CD14-positive monocyte (primary cell): ENCODE measurements at places on chromosomes 16 and 17. TPM values are rescaled to one million over a fixed set of nuclear protein-coding genes. Genes with fewer than 3 reads are reported as not detected.

DNA sequence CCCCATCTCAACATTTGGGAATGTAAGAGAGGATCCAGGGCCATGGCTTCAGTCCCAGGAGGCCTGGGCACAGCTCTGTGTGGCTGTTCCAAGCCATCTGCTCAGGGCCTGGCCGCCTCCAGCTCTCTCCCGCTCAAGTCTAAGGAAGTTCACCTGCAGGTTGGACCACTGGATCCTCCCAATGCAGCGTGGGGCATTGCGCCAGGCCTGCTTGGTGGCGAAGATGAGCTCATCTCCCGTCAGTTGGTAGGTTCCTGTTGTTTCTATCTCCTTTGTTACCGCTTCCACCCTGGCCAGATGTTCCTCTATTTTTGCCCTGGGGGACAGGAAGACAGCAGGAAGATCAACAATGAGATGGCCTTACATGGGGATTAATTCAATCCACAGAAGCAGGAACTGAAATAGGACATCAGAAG lies 17.5 kb downstream of the NOS2 start:
- peak; percentile 13 for DNase-seq
- peaks cover 14% of the 10 kb centered on the region for H3K4me1 ChIP-seq
- no peak overlapping the region for H3K27ac ChIP-seq

DNA sequence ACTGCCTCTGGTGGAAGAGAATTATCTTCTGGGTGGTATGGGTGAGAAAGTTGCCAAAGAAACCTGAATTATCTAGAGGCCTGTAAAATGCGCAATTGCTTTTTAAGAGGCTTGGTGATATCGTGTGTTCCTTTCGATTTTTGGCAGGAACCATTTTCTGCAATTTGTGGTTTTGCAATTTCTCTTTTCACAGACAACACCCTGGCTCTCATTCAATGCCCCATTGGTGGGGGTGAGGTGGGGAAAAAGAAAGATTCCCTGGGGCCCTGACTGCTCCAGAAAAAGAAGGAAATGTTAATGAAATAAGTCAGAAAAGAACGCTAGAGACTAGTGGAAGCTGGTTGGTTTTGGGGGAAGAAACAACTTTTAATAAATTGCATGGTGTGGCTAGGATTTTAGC lies 77.4 kb downstream of the ANKFN1 start:
- no peak overlapping the region for H3K27ac ChIP-seq
- peaks cover 7% of the 10 kb centered on the region for H3K4me1 ChIP-seq
- H3K36me3 ChIP-seq = no peaks in the 10 kb centered on the region
- no peaks in the 10 kb centered on the region for H3K27me3 ChIP-seq
- peak overlapping the region; percentile 19 for H3K4me3 ChIP-seq

DNA sequence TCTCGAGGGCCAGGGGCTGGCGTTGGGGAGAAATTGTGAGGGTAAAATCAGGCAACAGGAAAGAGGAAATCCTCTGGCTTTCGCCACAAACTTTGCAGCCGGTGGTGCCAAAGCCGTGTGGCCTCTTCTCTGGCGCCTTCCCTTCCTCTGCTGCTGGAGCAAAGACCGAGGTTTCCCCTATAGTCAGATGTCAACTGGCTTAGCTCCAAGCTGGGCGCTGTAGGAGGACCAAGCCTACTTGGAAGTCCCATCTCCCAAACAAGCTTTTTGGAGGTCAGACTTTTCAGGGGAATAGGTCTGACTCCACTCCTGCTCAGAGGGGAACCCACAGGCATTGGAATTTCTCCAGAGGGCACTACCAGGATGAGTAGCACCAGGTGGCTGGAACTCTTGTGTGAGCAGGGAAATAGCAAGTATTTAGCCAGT lies 5.0 kb downstream of the IGFBP4 start:
- H3K4me1 ChIP-seq = peaks cover 27% of the 10 kb centered on the region
- H3K27ac ChIP-seq = no peak overlapping the region
- no peak for DNase-seq
- no peaks in the 10 kb centered on the region for H3K27me3 ChIP-seq
- no peaks in the 10 kb centered on the region for H3K36me3 ChIP-seq
- H3K4me3 ChIP-seq = no peak overlapping the region

DNA sequence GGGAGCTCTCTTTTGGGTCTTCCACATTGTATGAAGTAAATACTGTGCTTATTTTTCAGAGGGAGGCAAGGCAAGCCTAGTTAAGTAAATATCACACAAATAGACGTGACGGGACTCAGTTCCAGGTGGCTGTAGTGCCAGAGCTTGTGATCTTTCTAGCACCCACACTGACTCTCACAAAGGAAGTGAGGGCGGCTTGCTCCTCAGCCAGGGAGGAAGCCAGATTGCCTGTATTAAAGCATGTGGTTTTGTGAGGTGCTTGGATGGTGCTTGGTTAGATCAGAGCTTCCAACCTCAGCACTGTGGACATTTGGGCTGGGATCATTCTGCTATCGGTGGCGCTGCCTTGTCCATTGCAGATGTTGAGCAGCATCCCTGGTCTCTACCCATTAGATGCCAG lies 80.1 kb downstream of the VAT1L start:
- DNase-seq = no peak
- no peaks in the 10 kb centered on the region for H3K27me3 ChIP-seq
- no peak overlapping the region for H3K4me3 ChIP-seq
- no peak overlapping the region for H3K27ac ChIP-seq
- no peaks in the 10 kb centered on the region for H3K36me3 ChIP-seq
- H3K4me1 ChIP-seq = no peaks in the 10 kb centered on the region

DNA sequence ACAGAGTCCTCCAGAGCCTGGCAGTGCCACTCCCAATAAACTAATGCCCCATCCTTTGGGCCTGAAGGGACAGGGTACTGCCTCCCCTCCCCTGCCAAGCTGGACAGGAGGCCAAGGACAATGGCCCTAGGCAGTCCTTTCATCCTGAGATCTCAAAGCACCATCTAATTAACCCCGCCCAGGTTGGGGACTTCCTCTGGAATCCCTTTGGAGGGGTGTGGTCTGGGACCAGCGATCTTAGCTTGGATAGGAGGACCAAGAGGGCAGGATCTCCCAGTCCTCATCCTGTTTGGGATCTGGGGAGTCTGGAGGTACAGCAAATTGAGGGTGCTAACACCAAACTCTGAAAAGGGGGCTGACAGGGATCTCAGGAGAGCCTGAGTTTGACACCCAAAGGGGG lies 18.2 kb upstream of the SP6 start:
- DNase-seq = no peak
- H3K27me3 ChIP-seq = peaks cover 24% of the 10 kb centered on the region
- H3K4me3 ChIP-seq = no peak overlapping the region
- H3K36me3 ChIP-seq = no peaks in the 10 kb centered on the region
- H3K27ac ChIP-seq = no peak overlapping the region
- no peaks in the 10 kb centered on the region for H3K4me1 ChIP-seq

DNA sequence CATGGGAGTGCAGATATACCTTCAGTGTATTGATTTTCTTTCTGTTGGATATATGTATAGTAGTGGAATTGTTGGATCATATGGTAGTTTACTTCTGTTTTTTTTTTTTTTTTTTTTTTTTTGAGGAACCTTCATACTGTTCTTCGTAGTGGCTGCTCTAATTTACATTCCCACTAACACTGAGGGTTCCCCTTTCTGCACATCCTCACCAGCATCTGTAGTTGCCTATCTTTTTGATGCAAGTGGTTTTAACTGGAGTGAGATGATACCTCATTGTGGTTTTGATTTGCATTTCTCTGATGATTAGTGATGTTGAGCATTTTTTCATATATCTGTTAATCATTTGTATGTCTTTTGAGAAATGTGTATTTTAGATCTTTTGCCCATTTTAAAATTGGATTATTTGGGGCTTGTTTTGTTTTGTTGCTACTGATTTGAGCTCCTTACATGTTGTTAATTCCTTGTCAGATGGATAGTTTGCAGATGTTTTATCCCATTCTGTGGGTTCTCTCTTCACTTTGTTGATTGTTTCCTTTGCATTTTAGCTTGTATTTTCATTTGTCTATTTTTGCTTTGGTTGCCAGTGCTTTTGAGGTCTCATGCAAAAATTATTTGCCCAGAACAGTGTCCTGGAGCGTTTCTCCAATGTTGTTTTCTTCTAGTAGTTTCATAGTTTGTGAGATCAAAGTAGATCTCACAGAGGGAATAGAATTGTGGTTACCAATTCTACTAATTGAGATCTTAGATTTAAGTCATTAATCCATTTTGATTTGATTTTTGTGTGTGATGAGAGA lies 25.0 kb upstream of the BCAS3 start:
- H3K27ac ChIP-seq = no peak overlapping the region
- H3K27me3 ChIP-seq = no peaks in the 10 kb centered on the region
- H3K4me1 ChIP-seq = peaks cover 7% of the 10 kb centered on the region
- H3K36me3 ChIP-seq = peaks cover 72% of the 10 kb centered on the region
- DNase-seq = peak; percentile 28

DNA sequence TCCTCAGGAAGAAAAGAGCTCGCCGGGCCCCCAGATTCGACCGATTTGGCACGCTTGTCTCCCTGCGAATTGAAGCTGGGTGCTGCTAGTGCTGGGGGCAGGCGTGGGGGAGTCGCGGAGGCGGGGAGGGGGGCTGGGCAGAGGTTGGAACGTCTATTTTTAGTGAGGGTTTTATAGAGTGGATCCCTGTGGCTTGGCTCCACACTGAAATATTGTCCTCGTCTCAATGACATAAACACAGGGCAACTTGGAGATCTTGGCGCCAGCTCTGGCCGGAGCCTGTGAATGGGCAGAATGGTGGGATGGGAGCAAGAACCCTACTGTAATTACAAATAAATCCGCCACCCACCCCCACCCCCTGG lies 15.7 kb upstream of the NOG start:
- no peaks in the 10 kb centered on the region for H3K4me1 ChIP-seq
- DNase-seq = no peak
- H3K27ac ChIP-seq = no peak overlapping the region
- H3K36me3 ChIP-seq = no peaks in the 10 kb centered on the region
- no peak overlapping the region for H3K4me3 ChIP-seq
- H3K27me3 ChIP-seq = no peaks in the 10 kb centered on the region

GRCh38 chr16:23640615-23640930 lies 537 bp downstream of the PALB2 start:
- peaks cover 24% of the 10 kb centered on the region for H3K4me1 ChIP-seq
- H3K27me3 ChIP-seq = no peaks in the 10 kb centered on the region
- DNase-seq = no peak
- H3K27ac ChIP-seq = peak overlapping the region; percentile 60
- H3K36me3 ChIP-seq = peaks cover 22% of the 10 kb centered on the region
- H3K4me3 ChIP-seq = peak overlapping the region; percentile 100

- peak overlapping the region; percentile 14 for H3K4me3 ChIP-seq
- H3K36me3 ChIP-seq = no peaks in the 10 kb centered on the region
- H3K27me3 ChIP-seq = no peaks in the 10 kb centered on the region
- H3K27ac ChIP-seq = peak overlapping the region; percentile 78
- DNase-seq = peak; percentile 26
- H3K4me1 ChIP-seq = peaks cover 34% of the 10 kb centered on the region
Measured at GRCh38 chr16:52727441-52727840, 180.5 kb upstream of the TOX3 start.

DNA sequence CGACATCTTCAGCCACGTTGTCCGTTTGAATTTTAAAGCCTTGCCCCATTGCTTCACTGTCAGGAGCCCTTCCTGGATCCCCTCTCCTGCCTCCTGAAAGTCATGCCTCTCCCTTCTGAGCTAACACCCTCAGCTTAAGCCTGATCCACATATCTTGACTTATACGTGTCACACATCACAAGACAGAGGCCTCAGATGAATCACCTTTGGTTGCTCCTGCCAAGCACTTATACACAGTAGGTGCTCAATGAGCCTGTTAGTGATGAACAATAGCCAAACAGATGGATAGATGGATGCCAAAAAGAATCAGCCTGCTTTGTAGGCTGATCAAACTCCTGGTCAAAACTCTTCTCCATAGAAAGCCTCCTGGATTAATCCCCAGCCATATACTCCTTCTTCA lies 31.8 kb downstream of the PITPNM3 start:
- no peak for DNase-seq
- no peak overlapping the region for H3K27ac ChIP-seq
- no peak overlapping the region for H3K4me3 ChIP-seq
- no peaks in the 10 kb centered on the region for H3K4me1 ChIP-seq

- peaks cover 3% of the 10 kb centered on the region for H3K4me1 ChIP-seq
- no peak for DNase-seq
- no peaks in the 10 kb centered on the region for H3K36me3 ChIP-seq
- H3K27me3 ChIP-seq = peaks cover 39% of the 10 kb centered on the region
Measured at GRCh38 chr16:66918803-66919568, at the start of gene CDH16. TSS of gene CDH16 (minus strand) at chr16:66918885. CDS start at chr16:66918065, 820 bp downstream.

DNA sequence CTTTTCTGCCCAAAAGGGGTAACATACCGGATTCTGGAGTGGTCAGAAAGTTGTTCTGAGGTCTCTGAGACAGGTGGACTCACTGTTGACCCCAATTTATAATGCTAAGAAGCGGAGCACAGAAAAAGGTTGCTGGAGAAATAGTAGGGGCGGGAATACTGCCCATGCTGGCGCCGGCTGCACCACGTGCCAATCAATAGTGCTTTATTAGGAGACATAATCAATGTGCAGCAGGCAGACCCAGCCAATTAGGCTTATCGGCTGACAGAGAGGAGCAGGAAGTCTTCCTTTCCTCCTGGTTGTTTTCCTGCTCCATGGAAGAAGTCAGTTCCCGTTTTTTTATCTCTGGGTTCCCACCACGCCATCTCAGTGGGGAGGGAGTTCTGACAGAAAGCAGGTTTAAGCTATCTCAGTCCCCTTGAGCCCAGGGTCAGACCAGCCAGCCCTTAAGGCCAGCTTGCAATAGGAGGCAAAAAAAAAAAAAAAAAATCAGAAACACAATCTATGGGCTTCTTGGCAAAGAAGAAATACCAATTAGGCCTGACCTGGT lies 68.2 kb upstream of the IRX6 start:
- no peak overlapping the region for H3K27ac ChIP-seq
- no peak for DNase-seq
- peaks cover 4% of the 10 kb centered on the region for H3K27me3 ChIP-seq
- no peaks in the 10 kb centered on the region for H3K36me3 ChIP-seq
- H3K4me1 ChIP-seq = no peaks in the 10 kb centered on the region

- H3K27ac ChIP-seq = no peak overlapping the region
- peaks cover 26% of the 10 kb centered on the region for H3K4me1 ChIP-seq
- no peaks in the 10 kb centered on the region for H3K27me3 ChIP-seq
Measured at GRCh38 chr17:62653002-62653825, 25.7 kb downstream of the MRC2 start.

GRCh38 chr16:12184419-12184917 lies 207.9 kb downstream of the SNX29 start:
- H3K27me3 ChIP-seq = no peaks in the 10 kb centered on the region
- no peaks in the 10 kb centered on the region for H3K36me3 ChIP-seq
- no peaks in the 10 kb centered on the region for H3K4me1 ChIP-seq
- no peak overlapping the region for H3K27ac ChIP-seq
- no peak for DNase-seq
- H3K4me3 ChIP-seq = no peak overlapping the region

- no peaks in the 10 kb centered on the region for H3K4me1 ChIP-seq
- H3K4me3 ChIP-seq = no peak overlapping the region
- DNase-seq = no peak
- H3K36me3 ChIP-seq = no peaks in the 10 kb centered on the region
Measured at GRCh38 chr16:81997738-81998137, 13.5 kb downstream of the SDR42E1 start.

- no peak overlapping the region for H3K27ac ChIP-seq
- DNase-seq = no peak
- H3K36me3 ChIP-seq = no peaks in the 10 kb centered on the region
- H3K4me1 ChIP-seq = no peaks in the 10 kb centered on the region
Measured at GRCh38 chr16:58048494-58049231, 23.1 kb downstream of the MMP15 start.

The PLA2G10 gene
- not detected in 2 replicates for polyA plus RNA-seq

The SYNGR2 gene
- polyA plus RNA-seq = 350 TPM

The GRAPL gene
- 1.7 and 3.5 TPM in 2 replicates for polyA plus RNA-seq

The IRX3 gene
- not detected for polyA plus RNA-seq

The KRTAP9-9 gene
- not detected for polyA plus RNA-seq

The KRT33A gene
- polyA plus RNA-seq = not detected in 2 replicates

The KRTAP4-6 gene
- not detected in 2 replicates for polyA plus RNA-seq

The ADORA2B gene
- 4.4 TPM for polyA plus RNA-seq

The TNK1 gene
- not detected in 2 replicates for polyA plus RNA-seq

The CTRL gene
- 17.4 and 18.5 TPM in 2 replicates for polyA plus RNA-seq

The MYH11 gene
- not detected in 2 replicates for polyA plus RNA-seq
